ENCODE measurements at places on chromosomes 1 and 21.

GRCh38 chr21:45532826-45533360, 9.3 kb downstream of the SLC19A1 start:
- no peaks in the 10 kb centered on the region for H3K27me3 ChIP-seq
- no peak overlapping the region for H3K4me3 ChIP-seq
- H3K27ac ChIP-seq: no peak overlapping the region
- no peak for DNase-seq

GRCh38 chr1:178644308-178645120, 80.5 kb upstream of the RALGPS2 start:
- DNase-seq: peak; percentile 71
- H3K27me3 ChIP-seq: no peaks in the 10 kb centered on the region
- H3K4me3 ChIP-seq: no peak overlapping the region
- H3K36me3 ChIP-seq: no peaks in the 10 kb centered on the region

DNA sequence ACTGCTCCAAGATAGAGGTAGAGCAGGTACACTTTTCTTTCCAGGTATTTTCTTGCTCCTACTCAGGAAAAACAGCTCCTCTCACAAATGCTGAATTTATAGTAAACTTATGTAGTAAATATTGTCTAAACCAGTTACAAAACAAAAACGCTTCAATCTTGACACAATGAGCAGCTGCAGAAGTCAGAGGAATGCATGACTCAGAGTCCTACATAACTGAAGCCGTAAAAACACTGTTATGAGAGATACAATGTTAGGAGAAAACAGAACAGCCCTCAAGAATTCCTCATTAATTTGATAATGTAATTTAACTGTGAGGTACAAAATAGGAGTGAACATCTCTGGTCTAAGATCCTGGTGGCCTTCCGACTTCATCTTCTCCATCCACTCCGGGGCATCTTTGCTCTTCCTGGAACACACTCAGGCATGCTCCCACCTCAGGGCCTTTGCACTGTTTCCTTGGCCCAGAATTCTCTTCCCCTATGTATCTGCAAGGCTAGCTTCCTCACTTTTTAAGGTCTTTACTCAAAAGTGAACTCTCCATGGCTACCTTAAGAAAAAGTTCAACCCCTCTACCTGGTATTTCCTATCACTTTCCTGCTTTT, 138.5 kb downstream of the SLC45A1 start:
- no peaks in the 10 kb centered on the region for H3K36me3 ChIP-seq
- H3K4me1 ChIP-seq: peaks cover 19% of the 10 kb centered on the region
- peak; percentile 71 for DNase-seq

DNA sequence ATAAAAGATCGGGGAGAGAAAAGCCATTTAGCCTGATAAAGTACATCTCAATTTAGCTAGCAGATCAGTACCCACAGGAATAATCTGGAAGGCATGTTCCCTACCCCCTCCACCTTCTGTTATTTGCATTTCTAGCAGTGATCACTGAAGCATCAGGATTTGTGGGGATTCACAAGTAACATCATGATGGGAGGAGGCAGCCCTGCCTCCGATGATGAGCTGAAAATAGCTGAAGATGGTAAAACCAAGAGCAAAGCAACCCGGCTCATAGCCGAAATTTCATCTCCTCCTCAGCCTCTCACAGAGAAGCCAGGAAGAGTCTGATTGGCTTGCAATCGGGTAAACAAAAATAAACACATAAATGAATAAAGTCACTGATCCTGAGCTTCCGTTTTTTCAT, 2.4 kb downstream of the CCSAP start:
- H3K4me1 ChIP-seq: peaks cover 6% of the 10 kb centered on the region
- no peaks in the 10 kb centered on the region for H3K27me3 ChIP-seq
- H3K36me3 ChIP-seq: no peaks in the 10 kb centered on the region
- no peak for DNase-seq
- H3K27ac ChIP-seq: no peak overlapping the region

DNA sequence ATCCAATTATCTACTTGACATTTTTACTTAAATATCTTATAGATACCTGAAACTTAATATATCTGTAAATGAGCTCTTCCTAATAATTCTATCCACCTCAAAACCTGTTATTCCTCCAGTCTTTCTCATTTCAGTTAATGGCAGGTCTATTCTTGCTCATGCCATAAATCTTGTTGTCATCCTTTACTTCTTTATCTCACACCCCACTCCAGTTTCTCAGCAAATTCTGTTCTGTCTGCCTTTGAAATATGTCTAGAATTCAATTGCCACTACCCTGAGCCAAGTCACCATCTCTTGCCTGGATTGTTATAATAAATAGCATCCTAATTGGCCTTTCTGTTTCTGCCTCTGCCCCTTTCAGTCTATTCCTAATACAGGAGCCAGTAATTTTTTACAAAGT, 105.8 kb downstream of the MAN1A2 start:
- H3K4me1 ChIP-seq: no peaks in the 10 kb centered on the region
- DNase-seq: no peak
- H3K27ac ChIP-seq: no peak overlapping the region
- H3K4me3 ChIP-seq: no peak overlapping the region
- no peaks in the 10 kb centered on the region for H3K36me3 ChIP-seq
- H3K27me3 ChIP-seq: no peaks in the 10 kb centered on the region

Data from fibroblast of lung (primary cell).